ENCODE measurements at places on chromosomes 7 and 10.

DNA sequence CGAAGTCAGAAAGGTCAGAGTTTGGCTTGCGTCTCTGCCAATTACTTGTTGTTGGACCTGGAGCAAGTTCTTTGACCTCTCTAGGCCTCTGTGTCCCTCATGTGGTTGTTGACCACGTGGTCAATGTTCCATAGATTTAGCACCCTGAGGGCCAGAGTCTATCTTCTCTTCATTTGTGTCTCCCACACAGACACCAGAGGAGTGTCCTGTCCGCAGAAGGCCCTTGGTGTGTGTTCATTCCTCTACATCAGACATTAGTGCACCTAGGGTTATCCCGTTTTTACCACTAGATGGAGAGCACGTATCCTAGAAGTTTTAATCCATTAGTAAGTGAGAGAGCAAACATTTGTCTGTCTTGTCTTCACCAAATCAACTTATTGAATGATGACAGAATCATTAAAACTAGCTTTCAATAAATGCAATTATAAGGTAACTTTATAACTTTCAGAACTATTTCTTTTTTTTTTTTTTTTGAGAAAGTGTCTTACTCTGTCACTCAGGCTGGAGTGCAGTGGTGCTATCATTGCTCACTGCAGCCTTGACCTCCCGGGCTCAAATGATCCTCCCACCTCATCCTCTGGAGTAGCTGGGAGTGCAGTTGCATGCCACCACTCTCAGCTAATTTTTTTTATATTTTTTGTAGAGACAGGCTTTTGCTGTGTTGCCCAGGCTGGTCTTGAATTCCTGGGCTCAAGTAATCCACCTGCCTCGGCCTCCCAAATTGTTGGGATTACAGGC, 122.5 kb upstream of the ANKRD1 start:
- no peak for DNase-seq

DNA sequence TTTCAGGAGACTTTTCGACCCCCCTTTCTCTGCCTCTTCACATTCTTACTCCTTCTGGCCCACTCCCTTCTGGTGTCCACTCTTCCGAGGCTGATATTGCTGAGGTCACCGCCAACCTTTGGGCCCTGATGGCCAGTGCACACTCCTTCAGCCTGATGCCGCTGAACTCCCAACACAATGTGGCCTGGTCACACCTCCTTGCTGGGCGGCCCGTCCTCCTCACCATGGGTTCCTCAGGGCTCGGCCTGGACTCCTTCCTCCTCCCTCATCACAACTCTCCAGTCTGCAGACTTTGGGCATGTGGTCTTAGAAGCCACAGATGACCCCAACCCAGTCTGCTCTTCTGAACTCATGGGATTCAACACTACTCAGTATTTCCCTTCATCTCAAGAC, 583.0 kb upstream of the MGMT start:
- no peak for DNase-seq

GRCh38 chr7:33961948-33962347, 56.6 kb downstream of the BMPER start:
- no peak for DNase-seq

DNA sequence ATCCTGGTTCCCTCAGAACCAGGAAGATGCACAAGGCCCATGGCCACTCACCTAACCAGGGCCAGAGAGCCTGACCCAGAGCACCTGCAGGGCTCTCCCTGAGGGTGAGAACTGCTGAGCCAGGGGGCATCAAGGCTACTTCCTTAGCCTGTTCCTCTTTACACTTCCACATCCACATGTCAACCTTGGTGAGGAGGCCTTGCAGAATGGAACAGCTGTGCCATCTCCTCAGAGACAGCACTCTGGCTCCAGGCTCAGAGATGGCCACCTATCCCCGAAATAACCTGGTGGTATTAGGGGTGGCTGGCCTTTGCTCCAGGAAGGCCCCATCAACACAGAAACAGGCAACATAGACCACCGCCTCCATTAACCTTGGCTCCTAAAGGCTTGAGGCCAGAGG, 473.0 kb downstream of the RPS24 start:
- no peak for DNase-seq

GRCh38 chr10:72044417-72045041, 43.8 kb downstream of the SPOCK2 start:
- DNase-seq: no peak

DNA sequence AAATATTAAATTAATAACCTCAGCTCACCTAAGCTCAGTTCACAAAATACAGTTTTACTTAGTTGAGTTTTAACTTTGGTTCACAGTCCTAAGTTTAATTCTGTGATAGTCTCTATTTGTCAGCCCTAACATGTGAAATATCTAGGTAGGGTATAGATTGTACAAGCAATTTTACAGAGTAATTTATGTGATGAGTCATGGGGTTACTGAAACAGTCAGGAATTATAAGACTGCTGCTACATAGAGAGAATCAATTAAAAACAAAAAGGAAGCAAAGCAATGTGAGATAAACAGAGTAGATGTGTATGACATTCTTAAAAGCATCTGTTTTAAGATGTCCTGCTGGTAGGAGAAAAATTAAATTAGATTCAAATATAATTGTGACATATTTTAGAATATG, 1018.2 kb upstream of the KCND2 start:
- no peak for DNase-seq

GRCh38 chr7:44673324-44673723, 66.9 kb downstream of the OGDH start:
- DNase-seq: no peak

DNA sequence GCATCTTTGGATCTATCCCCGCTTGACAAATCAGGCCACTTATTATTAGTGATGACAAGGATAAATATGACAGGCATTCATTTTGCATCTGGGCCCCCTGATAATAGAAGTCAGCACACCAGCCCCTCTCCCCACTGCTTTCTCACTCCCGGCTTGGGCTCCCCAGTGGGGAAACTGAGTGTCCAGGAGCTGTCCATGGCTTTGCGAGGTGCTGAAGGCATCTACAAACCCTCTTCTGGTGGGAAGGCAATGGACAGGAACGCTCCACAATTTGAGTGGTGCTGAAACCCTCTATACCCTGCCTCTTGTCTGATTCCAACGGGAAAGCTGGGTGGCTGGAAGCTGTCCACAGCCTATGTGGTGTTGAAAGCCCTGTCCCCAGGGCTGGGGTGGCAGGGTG, 61.7 kb upstream of the PCBD1 start:
- no peak for DNase-seq

- no peak for DNase-seq
Observed at GRCh38 chr7:106463851-106464611, 179.2 kb upstream of the NAMPT start.

GRCh38 chr10:75475460-75476182, 44.2 kb downstream of the LRMDA start:
- DNase-seq: no peak

- DNase-seq: no peak
Observed at GRCh38 chr7:32577421-32577820, 82.1 kb downstream of the AVL9 start.

- DNase-seq: no peak
Observed at GRCh38 chr7:17626235-17626634, 314.1 kb downstream of the SNX13 start.

- DNase-seq: no peak
Observed at GRCh38 chr10:95346715-95347401, 56.1 kb upstream of the PDLIM1 start.

DNA sequence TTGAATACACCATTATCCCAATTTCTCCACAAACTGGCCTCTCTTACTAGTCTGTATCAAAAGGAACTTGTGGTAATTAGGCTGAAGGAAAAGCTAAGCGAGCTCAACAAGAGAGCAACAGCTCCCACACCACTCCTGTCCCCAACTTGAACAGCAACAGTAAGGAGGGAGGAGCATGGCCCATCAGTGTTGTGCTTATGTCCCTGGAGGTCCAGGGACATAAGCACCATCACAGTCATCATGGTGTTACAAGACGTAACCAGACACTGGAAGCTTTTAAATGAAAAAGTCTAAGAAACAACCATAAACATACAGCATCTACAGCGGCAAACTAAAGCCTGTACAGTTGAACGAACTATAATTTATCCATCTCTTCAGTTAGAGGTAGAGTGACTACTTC, 989 bp downstream of the ERLIN1 start:
- DNase-seq: no peak

DNA sequence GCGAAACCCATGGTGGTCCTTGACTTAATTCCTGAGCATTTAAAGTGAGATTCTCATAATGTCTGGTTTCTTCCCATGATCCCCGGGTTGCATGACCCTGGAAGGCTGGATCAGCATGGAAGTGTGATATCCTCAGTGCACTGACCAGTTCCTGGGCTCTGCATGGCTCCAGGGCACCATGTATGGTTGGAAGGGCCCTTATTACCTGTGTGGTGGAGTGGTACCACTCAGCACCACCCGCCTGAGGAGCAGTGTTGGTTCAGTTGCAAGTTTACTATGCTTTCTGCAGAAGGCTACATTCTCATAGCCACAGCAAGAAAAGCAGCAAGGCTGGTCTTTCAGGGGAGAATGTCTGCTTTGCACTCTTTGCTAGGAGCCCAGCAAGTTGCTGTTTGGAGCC, 325.7 kb upstream of the MKI67 start:
- no peak for DNase-seq

DNA sequence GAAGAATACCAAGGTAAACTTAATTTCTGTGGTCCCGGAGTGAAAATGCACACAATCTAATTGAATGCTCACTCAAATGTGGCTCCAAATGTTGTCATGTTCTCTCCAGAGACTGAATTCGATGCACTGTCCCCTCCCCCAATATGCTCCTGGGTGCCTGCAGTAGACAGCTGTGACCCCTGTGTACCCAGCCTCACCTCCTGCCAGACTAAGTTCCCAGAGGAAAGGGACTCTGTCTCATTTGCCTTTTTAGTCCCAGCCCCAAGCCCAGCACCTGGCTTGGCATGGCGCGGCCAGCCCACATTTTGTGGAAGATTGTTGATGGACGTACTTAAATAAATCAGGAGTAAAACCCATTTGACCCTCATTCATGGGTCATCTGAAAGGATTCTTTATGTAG, 21.8 kb upstream of the FIGNL1 start:
- DNase-seq: no peak

- DNase-seq: no peak
Observed at GRCh38 chr7:41459623-41460261, 243.1 kb downstream of the INHBA start.

- no peak for DNase-seq
Observed at GRCh38 chr10:3533296-3533695, 251.7 kb downstream of the KLF6 start.

DNA sequence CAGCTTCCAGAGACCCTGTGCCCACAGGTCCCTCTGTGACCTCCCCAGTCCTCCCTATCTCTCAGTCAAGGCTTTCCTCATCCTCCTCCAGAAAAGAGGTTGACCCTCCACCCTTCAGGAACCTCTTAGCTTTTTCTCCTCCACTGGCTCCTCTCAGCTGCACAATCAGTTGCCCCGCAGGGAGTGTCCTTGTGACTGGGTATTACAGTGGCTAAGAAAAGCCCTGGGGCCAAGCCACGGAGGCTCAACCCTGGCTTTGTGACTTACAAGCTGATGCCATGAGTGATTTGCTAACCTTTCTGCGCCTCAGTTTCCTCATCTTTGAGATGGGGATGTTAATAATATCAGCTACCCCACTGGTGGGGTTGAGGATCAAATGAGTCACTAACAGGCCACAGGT, 66.4 kb upstream of the ZMIZ1 start:
- DNase-seq: no peak

DNA sequence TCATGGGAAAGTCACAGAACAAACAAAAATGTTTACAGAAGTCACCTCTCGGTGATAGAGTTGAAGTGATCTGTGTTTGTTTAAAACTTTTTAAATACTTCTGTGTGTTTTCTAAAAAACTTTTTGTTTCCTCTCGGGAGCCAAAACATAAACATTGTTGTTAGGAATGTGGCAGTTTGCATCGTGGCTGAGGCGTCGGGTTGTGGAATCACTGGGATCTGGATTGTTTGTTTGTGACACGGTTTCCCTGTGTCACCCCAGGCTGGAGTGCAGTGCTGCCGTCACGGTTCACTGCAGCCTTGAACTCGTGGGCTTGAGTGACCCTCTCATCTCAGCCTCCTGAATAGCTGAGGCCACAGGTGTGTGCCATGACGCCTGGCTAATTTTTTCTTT, 29.0 kb upstream of the SUN1 start:
- no peak for DNase-seq

DNA sequence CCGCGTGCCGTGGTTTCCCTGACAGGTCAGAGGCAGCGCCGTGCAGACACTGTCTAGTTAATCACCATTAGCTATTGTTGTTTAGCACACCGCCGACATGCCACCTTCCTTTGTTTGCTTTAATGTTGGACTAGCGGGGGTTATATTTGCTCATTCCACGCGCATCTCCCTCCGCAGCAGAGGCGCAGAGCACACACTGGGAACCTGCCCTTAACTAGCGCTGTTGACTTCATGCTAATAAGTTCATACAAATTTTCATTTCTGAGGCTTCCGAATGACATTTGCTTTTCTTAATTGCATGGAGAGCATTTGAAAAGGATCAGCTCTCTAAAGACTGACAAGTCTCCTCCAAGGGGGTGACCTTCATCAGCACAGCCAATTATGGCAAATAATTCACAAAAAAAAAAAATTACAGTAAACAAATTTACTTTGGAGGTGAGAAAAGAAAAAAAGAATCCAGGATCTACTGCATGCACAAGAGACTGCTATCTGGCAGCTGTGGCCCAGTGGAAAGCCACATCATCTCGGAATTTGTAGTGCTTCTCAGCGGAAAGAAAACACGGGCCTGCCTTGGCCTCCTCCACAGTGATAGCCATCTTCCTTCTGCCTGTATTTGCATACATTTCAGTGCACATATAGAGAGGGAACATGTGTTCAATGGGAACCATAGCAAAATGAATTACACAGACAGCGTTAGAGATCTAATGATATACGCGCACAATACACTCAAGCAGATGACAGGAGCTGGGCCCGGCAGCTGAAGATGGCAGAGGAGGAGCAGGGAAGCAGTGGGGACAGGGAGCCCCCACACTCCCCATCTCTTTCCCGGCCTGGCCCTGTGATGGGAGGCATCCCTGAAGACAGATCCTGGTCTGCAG, 94.2 kb downstream of the EBF3 start:
- DNase-seq: no peak

- DNase-seq: no peak
Observed at GRCh38 chr7:43108255-43109011, 4.0 kb upstream of the HECW1 start.

- DNase-seq: no peak
Observed at GRCh38 chr7:73621168-73622063, 2.9 kb downstream of the MLXIPL start.

DNA sequence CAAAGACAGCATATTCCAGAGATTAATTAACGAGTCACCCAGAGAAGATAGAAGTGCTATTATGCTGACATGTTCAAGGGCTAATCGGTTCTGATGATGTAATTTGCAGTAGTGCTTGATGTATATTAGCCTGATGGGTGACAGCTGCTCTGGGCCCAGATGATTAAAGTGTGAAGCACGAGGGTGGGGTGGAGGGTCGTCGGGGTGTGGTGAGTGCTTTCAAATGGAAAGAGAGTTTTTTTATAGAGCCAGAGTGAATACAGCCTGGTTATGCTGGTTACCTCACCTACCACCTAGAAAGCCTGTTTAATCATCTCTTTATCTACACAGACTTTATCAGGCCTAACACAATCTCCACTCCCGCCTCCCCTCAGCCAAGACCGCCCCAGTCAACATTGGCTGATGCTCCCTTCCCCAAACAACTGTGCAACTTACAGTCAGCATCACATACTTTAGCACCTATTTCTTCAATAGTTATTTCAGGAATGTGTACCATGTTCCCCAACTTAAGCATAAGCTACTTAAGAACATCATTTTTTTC, 11.5 kb upstream of the STN1 start:
- no peak for DNase-seq

Data from central memory CD4-positive, alpha-beta T cell (primary cell).